ENCODE measurements at places on chromosomes 5 and 9.

DNA sequence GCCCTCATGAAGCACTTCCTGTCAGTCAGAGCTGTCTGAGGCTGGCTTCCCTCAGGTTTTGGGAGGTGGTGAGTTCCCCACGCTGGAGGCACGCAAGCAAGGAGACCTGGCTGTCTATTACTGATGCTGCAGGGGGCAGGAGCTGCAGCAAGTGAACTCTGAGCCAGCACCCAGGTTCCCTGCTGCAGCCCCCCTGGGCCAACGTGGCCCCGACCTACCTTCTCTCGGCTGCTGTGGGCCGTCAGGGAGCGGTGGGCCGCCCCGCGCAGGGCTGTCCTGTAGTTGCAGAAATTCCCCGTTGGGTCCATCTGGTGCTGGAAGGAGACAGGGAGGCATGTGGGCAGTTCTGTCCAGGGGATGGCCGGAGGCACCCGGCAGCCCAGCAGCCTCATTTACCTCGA lies 46.8 kb upstream of the RNF130 start:
- DNase-seq, result no peak

GRCh38 chr9:26271495-26272122 lies 593.4 kb upstream of the TUSC1 start:
- no peak for DNase-seq

DNA sequence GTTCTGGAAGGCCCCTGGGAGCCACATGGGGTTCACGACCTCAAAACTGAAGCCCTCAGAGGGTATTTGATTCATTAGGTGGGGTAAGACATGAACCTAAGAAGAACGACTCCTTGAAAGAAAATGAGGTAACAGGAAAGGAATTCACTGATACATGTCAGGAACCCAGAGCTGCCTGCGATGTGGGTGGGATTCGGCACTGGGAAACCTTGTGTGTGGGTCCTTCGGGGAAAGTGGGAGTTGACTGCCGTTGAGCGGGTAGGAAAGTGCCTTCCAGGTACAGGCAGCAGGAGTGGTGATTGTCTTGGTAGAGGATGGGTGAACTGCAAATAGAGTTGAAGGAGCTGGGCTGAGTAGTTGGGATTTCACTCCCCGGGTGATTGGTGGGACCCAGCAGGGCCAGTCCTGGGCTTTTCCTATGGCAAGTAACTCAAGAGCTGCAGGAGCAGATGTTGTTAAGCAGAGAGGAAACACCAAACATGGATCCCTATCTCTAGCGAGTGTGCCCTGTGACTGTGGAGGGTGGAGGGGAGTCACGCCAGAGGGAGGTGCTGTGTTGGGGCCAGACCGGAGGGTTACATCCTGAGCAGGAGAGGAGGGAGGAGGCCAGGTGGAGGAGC lies 30.8 kb downstream of the ANKRD33B start:
- DNase-seq, result no peak

DNA sequence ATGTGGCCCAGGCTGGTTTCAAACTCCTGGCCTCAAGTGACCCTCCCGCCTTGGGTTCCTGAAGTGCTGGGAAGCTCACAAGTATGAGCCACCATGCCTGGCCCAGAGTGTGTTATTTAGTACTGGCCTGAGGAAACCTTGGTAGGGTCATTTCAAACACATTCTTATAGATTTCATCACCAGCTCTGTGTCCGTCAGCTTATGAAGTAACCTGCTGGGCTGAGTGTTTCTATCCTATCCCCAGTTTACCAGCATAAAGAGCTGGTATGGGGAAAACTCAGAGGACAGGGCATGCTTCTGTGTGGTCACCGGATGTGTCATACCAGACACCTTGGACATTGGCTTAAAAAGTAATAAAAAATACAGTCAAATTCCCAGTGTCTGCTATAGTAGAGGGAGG lies 45.3 kb downstream of the PTPN3 start:
- no peak for DNase-seq

GRCh38 chr5:140135127-140135526 lies 9.4 kb downstream of the IGIP start:
- no peak for DNase-seq

GRCh38 chr5:7478459-7478858 lies 82.5 kb downstream of the ADCY2 start:
- DNase-seq, result no peak

- DNase-seq, result no peak
Observed at GRCh38 chr5:132029609-132030330, 18.3 kb upstream of the ACSL6 start.

GRCh38 chr5:77282337-77283027 lies 72.0 kb downstream of the PDE8B start:
- peak; percentile 60 for DNase-seq

- DNase-seq, result no peak
Observed at GRCh38 chr5:1338506-1339070, 6.3 kb downstream of the CLPTM1L start.

DNA sequence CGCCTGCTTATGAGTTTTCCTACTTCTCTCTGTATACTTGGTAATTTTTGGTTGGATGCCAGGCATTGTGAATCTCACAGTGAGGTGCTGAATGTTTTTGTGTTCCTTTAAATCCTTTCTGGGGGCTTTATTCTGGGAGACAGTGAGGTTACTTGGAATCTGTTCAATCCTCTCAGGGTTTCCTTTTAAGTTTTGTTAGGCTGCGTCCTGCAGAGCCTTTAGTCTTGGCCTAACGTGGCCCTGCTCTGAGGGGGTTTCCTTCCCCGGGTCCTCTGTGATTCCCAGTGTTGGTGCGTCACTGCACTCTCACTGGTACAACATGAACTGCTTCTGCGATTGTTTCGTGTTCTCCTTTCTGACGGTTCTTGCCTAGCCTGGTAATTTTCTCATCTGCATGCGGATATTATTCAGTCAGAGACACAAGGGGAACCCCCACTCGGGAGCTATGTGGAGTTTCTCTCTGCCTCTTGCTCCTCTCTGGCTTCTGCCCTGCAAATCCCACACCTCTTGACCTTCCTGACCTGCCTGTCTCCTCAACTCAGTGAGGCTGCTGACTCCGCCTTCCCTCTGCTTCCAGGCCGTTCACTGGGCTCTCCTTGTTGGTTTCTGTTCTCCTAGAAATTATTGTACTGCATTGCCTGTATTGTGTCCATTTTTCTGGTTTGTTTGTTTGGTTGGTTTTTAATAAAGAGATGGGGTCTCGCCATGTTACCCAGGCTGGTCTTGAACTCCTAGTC lies 128.1 kb downstream of the DAB2IP start:
- peak; percentile 15 for DNase-seq

GRCh38 chr9:131803758-131804411 lies 64.0 kb upstream of the RAPGEF1 start:
- DNase-seq, result no peak

- DNase-seq, result no peak
Observed at GRCh38 chr9:101062686-101063085, 34.2 kb downstream of the PLPPR1 start.

GRCh38 chr9:113012492-113012891 lies 500 bp upstream of the ZNF883 start:
- no peak for DNase-seq

- no peak for DNase-seq
Observed at GRCh38 chr9:137524981-137525317, 25.3 kb downstream of the PNPLA7 start.

DNA sequence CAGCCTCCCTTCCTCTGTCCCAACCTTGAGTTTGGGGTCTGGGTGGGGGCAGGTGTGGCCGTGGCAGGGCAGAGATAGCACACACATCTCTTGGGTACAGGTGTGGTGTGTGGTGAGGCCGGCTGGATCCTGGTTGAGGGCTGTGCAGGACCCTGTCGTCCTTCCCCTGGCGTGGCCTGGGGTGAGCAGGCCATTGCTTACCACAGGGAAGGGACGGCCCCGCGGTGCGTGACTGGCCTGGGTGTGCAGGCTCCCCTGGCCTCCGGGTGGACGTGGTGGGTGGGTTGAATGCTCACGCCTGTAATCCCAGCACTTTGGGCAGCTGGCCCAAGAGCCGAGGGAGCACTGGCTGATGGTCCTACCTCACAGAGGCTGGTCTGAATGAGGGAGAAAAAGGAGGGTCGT lies 1.2 kb downstream of the ARRDC1 start:
- DNase-seq, result no peak

- DNase-seq, result no peak
Observed at GRCh38 chr9:83220730-83221129, 157.8 kb upstream of the RASEF start.

DNA sequence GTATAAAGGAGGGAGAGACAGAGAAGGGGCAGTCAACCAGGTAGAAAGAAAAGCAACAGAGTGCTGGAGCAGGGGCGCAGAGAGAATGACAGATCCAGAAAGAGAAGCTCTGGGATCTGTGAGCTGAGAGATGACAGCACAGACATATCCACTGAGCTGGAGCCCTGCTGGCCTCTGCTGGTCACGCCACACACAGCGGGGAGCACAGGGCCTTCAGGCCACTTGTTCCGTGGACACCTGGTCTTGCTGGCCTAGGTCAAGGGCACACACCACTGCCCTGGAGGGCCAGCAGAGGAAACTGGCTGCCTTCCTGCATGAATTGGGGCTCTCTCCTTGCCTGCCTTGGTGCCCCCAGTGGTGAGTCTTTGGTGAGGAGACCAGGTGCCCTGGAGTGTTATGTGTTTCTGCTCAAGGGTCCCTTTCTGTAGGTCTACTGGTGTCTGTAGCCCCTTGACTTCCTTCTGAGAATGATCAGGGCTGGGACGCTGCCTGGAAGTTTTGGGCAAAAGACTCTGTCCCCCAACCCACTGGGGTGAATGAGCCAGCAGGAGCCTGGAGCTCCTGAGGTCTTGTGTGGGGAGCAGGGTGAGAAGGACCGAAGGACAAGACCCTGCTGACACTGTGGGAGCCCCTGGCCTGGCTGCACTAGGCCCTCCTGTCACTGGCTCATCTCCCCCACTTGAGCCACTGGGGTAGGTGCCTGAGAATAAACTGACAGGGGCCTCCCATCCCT lies 59.2 kb upstream of the ADAMTS2 start:
- no peak for DNase-seq

- no peak for DNase-seq
Observed at GRCh38 chr5:120405923-120406322, 58.2 kb upstream of the PRR16 start.

DNA sequence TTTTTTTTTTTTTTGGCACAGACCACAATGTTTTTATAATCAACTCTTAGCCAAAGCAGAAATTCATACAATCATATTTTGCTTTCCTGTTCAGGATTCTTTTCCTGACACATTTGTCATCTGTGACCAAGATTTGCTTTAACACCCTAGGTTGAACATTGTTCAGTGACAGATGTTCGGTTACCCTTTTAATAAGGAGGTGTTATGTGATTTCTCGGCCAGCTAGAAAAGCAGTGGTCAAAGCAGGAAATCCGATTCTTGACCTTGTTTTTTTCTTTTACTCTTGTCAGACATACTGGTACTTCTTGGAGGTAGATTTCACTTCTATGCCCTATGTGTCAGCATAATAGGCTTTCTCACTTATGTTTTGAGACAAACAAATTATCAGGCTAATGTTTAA lies 335.3 kb upstream of the ACTBL2 start:
- no peak for DNase-seq

- no peak for DNase-seq
Observed at GRCh38 chr5:135208555-135208902, 174.5 kb upstream of the PITX1 start.

- no peak for DNase-seq
Observed at GRCh38 chr9:38681747-38682227, 38.1 kb downstream of the FAM240B start.

DNA sequence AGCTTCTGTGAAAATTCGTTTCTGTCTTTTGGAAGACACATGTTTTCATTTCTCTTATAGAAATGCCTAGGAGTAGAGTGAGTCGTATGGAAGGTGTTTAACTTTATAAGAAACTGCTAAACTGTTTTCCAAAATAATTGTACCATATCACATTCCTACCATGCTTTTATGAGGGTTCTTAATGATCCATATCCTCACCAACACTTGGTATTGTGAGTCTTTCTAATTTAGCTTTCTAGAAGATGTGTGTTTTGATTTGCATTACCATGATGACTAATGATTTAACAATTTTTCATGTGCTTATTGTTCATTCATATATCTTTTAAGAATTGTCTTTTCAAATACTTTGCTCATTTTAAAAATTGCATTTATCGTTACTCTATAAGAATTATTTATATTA lies 223.6 kb downstream of the COMMD10 start:
- no peak for DNase-seq

- no peak for DNase-seq
Observed at GRCh38 chr9:69178583-69179011, 4.5 kb downstream of the TJP2 start.

- no peak for DNase-seq
Observed at GRCh38 chr9:136753371-136754058, 4.5 kb downstream of the LCN8 start.

GRCh38 chr5:124126504-124127217 lies 614.7 kb downstream of the CSNK1G3 start:
- DNase-seq, result no peak

DNA sequence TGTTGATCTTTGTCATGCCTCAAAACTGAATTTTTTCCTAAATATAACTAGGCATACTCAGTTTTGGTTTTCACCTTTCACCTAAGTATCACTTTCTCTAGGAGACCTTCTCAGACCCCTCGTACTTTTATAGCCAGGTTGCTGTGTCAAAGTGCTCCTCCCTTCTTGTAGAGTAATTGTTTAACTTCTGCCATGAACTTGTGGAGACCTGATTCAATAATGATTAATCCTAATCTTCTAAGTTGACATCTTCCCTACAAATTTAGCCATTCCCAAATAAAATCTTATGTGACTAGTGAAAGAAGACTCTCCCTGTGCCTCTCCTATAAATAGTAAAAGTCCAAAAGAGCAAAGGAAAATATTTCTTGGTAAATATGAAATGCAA lies 159.8 kb downstream of the SPATA31D1 start:
- no peak for DNase-seq

GRCh38 chr9:109387206-109387605 lies 66.3 kb upstream of the EPB41L4B start:
- no peak for DNase-seq

DNA sequence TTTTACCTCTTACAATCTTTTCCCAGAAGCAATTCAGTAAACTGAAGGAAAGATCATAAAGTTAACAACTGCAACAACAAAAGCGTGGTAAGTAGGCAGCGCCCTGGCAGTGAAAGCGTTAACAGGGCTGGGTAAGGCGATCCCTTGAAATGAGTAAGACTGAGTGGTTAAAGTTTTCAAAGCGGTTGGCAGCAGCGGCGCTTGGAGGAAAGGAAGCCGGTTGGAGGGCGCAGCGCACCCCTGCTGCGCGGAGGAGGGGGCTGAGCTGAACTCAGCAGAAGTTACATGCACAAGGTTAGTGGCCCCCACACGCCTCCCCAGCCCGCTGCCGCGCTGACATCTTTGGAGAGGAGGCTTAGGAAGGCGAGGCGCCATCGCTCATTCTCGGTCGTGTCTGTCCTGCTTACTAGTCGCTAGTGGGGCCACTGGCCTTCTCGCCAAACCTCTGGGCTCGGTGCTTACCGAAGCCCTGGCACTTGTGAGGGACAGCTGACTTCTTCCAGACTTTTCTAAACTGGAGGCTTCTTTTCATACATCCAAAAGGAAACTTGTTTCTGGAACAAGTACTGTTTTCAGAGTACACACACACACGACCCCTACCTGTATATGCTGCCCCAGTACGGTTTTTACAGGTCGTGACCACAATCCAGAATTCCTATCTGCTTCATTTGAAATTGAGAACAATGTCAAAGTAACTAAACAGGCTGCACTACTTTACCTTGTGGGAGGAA lies at the start of gene SH3RF2:
Gene SH3RF2, plus strand, starts transcription at position 178 of the 731 bp plus-strand sequence. CDS start 1,351 bp downstream, outside the sequence.
- peak; percentile 29 for DNase-seq

GRCh38 chr5:174675110-174675509 lies 49.3 kb upstream of the MSX2 start:
- DNase-seq, result no peak

GRCh38 chr5:151086192-151086869 lies 5.5 kb upstream of the TNIP1 start:
- DNase-seq, result no peak
